ENCODE measurements at places on chromosomes 13 and 19.

- DNase-seq: no peak
Observed at GRCh38 chr13:51645154-51645650, 60.9 kb downstream of the WDFY2 start.

GRCh38 chr19:7980168-7980567, 25.3 kb downstream of the ELAVL1 start:
- no peak for DNase-seq

GRCh38 chr19:1217366-1217765, 11.8 kb downstream of the STK11 start:
- DNase-seq: no peak

DNA sequence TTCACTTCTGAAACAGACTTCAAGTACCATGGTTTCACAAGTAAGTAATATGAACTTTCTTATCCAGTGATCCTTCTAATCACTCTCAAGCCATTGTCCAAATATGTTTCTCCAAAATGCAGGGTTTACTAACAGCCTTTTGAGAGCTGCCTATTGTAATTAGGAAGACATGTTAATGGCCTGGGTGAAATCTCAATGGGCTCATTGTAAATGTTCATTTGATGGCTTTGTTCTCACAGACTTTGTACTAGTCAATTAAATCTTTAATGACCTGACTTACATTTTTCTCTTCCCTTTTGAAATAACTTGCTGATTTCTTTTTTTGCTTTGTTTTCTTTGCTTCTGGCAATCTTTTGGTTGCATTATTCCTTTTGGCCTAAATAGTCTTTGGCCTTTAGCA, 444.8 kb downstream of the LIG4 start:
- no peak for DNase-seq

GRCh38 chr19:1857648-1858326, 5.6 kb downstream of the KLF16 start:
- DNase-seq: no peak
